AG04450 (cell line): ENCODE measurements at places on chromosomes 5 and 9. TPM values are rescaled to one million over a fixed set of nuclear protein-coding genes. Genes with fewer than 3 reads are reported as not detected.

GRCh38 chr9:134899818-134900217 is 17.9 kb downstream of the FCN1 start:
- no peak for DNase-seq

- DNase-seq = no peak
Observed at GRCh38 chr5:151081431-151082281, 822 bp upstream of the TNIP1 start.

DNA sequence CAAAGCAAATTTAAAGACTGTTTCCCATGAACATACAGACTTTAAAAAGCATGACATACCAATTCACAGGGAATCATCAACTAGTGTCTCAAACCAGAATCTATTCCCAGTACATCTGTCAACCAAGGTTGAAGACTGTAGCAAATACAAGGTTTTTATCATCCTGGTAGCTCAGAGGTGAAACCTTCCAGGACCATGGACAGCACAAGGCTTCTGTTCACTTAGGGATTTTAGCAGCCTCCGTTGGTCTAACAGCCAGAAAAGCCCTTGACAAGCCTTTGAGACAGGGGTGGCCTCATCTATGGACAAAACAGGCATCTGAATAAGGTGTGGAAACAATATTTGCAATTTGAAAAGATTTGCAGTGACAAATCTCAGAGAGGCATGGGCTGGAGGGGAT is 119.0 kb downstream of the TRIM32 start:
- no peak for DNase-seq

DNA sequence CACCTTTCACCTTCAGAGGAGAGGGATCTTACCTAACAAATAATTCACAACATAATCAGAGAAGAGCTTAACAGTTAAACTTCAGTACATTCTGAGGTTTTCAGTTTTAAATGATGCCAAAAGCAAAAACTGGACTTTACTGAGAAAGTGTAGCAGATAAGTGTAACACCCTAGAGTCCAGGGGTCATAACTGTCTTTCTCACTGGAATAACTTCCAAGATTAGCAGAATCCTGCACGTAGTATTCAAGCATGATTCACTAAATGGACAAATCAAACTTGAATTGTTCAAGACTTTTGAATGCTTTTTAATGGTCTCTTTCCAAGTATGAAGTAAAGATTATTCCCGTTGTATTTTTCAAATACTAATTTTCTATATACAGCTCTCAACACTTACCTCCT is 180.1 kb upstream of the NREP start:
- DNase-seq = no peak

Gene IER5L
- 4.9 TPM in 2 replicates for polyA plus RNA-seq

Gene PCDHAC1
- polyA plus RNA-seq = 0.02 and 0.04 TPM in 2 replicates

DNA sequence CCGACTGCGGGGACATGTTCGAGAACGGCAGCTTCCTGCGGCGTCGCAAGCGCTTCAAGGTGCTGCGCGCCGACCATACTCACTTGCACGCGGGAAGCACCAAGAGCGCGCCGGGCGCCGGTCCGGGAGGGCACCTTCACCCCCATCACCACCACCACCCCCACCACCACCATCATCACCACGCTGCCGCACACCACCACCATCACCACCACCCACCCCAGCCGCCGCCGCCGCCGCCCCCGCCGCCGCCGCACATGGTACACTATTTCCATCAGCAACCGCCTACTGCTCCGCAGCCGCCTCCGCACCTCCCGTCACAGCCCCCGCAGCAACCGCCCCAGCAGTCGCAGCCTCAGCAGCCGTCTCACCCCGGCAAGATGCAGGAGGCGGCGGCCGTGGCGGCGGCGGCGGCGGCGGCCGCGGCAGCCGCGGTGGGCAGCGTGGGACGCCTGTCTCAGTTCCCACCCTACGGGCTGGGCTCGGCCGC is 514 bp downstream of the FOXB2 start:
- no peak for DNase-seq

Gene SOHLH1
- polyA plus RNA-seq = not detected in 2 replicates

Gene DOCK2
- polyA plus RNA-seq = 1.2 and 1.6 TPM in 2 replicates

GRCh38 chr5:67409126-67409777 is 212.7 kb upstream of the CD180 start:
- no peak for DNase-seq

DNA sequence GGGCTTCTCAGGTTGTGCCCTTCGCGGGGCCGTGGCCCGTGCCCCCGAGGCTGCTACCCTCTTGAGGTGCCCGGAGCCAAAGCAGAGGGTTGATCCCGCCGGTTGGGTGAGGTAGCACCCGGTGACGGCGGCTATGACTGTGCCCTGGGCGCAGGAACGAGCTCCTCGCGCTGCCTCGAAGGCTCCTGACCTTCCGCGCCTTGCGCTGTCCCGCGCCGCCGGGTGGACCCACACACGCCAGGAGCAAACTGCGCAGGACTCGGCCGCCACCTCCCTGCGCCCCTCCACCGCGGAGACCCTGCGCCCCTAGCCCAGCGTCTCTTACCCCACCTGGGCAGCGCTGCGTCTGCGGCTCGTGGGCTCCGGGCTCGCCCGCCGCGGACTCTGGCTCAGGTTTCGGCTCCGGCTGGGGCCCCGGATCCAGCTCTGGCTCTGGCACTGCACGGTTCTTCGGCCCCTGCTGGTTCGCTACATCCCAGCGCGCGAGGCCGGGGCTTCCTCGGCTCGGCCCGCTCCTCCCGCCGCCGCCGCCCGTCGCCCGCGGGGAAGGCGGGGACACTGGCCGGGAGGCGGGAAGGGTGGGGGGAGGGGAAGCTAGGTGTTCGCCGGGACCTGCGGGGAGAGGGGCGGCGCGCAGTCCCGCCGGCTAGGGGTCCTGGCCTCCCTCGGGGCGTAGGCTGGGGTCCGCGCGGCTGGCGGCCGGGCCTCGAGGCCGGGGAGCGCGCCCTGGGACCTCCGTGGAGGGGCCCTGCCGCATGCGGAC is 5.4 kb upstream of the PITX1 start:
- no peak for DNase-seq

Gene SLC34A1
- not detected in 2 replicates for polyA plus RNA-seq

DNA sequence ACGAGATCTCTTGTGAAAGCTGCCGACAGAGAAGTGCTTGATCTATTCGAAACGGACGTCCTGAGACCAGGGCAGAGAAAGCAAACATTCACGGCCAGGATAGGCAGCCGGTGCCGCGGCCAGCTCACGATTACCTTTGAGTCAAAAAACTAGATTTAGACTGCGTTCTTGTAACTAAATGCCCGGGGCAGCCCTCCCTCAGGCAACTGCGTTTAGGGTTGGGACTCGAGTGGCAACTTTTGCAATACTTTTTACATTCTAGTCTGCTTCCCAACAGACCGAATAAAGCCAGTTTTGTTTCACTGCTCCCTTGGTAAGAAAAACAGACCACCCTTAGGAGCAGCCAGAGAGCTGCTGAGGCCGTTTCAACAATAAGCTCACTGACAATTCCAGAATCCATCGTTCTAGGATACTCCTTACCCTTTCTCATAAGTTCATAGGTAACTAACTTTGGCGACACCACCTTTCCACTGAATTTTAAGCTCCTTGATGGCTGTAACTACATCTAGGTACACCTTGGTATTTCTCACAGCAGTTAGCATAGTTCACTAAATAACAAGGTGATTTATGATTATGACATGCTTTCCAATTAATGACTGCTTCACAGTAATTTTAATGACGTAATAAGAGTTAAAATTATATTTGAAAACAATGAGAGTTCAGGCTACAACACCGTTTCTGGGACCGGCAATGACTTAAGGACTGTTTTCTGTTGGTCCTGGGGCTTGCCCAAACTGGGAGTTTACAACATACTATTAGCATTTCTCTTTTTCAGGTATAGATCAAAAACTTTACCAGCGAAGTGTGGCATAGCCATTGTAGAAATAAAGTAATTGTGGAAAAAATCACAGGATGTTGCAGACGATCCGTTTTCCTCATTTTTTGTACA is 899 bp upstream of the RAPGEF6 start:
- no peak for DNase-seq

GRCh38 chr5:147565524-147565923 is 55.7 kb upstream of the DPYSL3 start:
- DNase-seq = no peak

Gene ACSL6
- not detected in 2 replicates for polyA plus RNA-seq

DNA sequence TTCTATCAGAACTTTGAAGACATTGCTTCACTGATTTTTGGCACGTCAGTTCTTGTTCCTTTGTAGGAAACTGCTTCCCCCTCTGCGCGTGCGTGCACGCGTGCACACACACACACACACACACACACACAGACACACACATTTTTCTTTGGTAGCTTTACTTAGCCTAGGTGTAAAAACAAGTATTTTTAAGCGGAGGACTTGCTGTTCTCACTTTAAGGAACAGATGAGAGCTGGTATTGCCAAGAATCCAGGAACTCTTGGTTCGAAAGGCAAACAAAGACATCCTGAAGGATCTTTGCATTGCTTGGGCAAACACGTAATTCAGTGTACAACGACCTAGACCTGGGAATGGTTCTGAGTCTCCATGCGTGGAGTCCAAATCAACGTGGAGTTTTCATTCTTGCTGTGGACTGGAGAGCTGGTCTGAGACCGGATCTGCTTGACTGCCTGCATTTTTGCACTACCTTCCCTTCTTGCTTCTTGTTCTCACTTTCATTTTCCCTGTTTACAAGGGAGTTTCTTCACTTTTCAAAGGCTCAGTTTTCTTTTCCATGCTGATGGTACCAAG is 8.2 kb downstream of the TMEM268 start:
- DNase-seq = no peak

GRCh38 chr5:138276402-138277054 is 2.1 kb upstream of the GFRA3 start:
- no peak for DNase-seq

GRCh38 chr9:129487658-129488483 is 133.0 kb downstream of the C9orf50 start:
- DNase-seq = no peak

GRCh38 chr5:58013542-58014258 is 446.2 kb downstream of the PLK2 start:
- no peak for DNase-seq

- no peak for DNase-seq
Observed at GRCh38 chr9:4435197-4435596, 55.1 kb upstream of the SLC1A1 start.

GRCh38 chr5:165134155-165134554 is 1628.7 kb downstream of the MAT2B start:
- DNase-seq = no peak

Gene HAVCR1
- 0.29 TPM in 1 of 2 replicates, not detected in the other for polyA plus RNA-seq

DNA sequence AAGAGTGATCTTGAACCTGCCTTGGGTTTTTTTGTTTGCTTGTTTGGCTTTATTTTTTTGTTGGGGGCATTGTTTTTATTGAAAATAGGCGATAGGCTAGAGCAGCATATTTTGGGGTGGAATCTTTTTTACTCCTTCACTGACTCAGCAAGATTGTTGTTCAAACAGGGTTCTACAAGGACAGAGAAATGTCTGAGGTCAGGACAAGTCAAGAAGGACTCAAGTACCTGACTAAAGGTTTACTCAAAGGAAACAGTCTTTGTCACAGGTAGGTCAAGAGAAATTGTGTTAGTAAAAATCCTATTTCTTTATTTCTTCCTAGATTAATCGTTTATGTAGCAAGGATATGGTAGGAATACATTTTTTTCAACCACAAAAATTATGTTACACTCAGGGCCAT is 1564.0 kb upstream of the CDH9 start:
- DNase-seq = no peak

- DNase-seq = no peak
Observed at GRCh38 chr5:61466017-61466416, 134.0 kb downstream of the ZSWIM6 start.

DNA sequence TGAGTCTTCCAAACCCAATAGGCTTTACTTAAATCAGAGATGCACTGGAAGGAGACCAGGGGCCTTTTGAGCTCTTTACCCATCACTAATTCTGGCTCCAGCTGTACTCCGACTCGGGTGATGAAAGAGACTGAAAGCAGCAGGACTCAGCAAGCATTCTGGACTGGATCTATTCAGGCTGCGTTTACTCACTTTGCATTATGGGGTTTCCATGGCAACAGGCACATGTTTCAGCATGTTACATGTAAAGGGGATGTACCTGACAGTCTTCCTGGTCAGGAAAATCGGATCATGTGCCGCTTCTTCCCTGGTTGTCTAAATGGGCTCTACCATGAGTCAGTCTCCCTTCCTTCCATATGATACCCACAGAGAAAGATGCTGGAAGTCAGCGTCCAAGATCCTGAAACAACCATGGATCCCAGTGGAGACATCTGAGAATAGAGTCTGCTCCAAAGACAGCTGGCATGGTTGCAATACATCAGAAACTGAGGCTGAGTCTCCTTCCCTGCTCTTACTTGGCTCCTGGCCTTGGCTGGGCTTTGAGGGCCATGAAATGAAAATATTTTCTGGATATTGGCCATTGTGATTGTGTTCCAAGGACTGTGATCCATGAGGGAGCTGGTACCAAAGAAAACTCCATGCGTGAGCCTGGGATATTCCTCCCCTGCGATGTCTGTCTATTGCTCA is 102.5 kb upstream of the TNC start:
- peak; percentile 39 for DNase-seq

Gene NME5
- polyA plus RNA-seq = 0.35 and 0.43 TPM in 2 replicates

Gene CCNJL
- polyA plus RNA-seq = 3.8 and 4.4 TPM in 2 replicates

Gene SELENOP
- polyA plus RNA-seq = 2.0 TPM in 2 replicates

DNA sequence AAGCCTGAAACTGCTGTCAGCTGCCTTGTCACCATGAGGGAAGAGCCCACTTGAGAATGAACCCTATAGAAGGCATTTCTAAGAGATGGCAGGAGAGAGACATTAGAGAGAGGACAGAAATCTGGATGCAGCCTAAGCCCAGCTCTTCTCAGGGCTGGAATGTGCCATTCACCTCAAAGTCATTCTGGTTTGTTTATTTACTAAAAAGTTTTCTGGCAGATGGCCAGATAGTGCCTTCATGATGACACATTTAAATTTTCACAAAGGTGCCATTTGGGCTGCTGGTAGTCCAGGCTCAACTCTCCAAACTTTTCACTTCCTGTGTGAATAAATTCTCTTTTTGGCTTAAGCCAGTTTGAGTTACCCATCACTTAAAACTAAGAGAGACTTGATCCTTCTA is 144.6 kb upstream of the ZNF366 start:
- no peak for DNase-seq

Gene PCDHGC5
- polyA plus RNA-seq = 2.4 and 2.5 TPM in 2 replicates

GRCh38 chr5:6753851-6754250 is 40.6 kb downstream of the TENT4A start:
- DNase-seq = no peak

GRCh38 chr5:153964880-153965645 is 73.6 kb downstream of the FAM114A2 start:
- peak; percentile 21 for DNase-seq

GRCh38 chr5:91361055-91361701 is 21.9 kb downstream of the ARRDC3 start:
- no peak for DNase-seq

GRCh38 chr5:6822556-6823343 is 109.5 kb downstream of the TENT4A start:
- DNase-seq = no peak

Gene SHOC1
- 0.07 and 0.15 TPM in 2 replicates for polyA plus RNA-seq

DNA sequence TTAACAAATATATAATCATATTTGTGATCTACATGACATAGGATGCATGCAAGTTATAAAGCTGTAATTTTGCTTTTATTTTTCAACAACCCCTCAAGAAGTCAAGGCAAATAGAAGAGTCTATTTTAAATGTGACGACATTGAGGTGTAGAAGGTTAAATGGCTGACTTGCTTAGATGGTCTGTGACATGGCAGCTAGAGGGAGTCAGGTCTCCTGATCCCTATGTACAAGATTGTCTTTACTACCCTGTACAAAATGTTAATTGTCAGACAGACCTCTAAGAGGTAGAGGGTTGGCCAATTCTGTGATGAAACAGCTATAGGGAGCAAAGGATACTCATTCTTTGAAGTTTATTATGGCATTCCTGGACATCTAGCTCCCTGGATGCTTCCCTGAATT is 380.9 kb upstream of the MEF2C start:
- no peak for DNase-seq
